RPMI7951 (cell line): ENCODE measurements at places on chromosomes 5 and 9.
A peak's percentile ranks its signal among the peaks of the same experiment; 100 is the strongest.

DNA sequence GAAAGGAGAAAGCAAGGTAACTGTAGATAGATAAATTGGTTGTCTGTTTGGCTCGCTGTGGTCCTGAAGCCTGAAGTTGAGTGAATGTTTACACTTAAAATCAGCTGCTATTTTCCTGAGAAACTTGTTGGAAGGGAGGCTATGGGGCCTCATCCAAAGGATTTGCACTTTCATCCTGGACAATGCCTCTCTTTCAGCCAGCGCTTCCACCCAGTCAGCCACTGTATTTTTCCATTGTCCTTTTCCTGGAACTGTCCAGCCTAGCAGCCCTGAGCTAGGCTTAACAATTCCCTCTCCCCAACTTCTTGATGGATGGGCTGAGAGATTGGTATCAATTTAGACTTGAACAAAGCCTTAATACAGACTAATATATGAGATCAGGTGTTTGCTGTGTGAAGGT is 429.2 kb downstream of the DMAC1 start:
- DNase-seq = peak; percentile 23

- peak; percentile 48 for DNase-seq
Observed at GRCh38 chr9:36559036-36559695, 13.5 kb upstream of the MELK start.

GRCh38 chr9:128945798-128946501 is 1.5 kb downstream of the DOLK start:
- DNase-seq = no peak

GRCh38 chr5:180126716-180127681 is 55.4 kb upstream of the RNF130 start:
- DNase-seq = no peak

GRCh38 chr9:95296761-95297160 is 20.7 kb downstream of the FANCC start:
- DNase-seq = no peak

- no peak for DNase-seq
Observed at GRCh38 chr5:53291528-53291927, 182.0 kb upstream of the MOCS2 start.

GRCh38 chr9:35774907-35775635 is 16.3 kb upstream of the NPR2 start:
- no peak for DNase-seq

GRCh38 chr5:116738239-116738614 is 163.6 kb upstream of the SEMA6A start:
- DNase-seq = no peak

- no peak for DNase-seq
Observed at GRCh38 chr5:173757403-173758209, 130.5 kb upstream of the CPEB4 start.

- DNase-seq = no peak
Observed at GRCh38 chr5:131595088-131596033, 39.7 kb downstream of the RAPGEF6 start.

DNA sequence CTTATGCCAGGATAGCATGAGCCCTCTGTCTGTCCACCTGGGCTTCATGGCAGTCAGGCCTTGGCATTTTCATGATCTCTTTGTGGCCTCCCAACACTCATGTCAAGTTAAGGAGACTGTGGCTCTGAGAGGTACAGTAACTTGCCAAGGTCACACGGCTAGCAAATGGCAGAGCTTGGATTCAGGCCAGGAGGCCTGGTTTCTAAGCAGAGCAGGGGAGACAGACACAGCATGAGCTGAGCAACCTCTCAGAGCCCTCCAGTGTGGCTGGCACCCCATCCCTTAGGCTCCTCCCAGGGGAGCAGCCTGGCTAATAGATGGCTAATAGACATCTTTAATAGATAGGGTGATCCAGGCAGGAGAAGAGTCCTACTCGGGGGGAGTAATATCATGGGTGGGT is 4.1 kb downstream of the SYNPO start:
- DNase-seq = peak; percentile 36

DNA sequence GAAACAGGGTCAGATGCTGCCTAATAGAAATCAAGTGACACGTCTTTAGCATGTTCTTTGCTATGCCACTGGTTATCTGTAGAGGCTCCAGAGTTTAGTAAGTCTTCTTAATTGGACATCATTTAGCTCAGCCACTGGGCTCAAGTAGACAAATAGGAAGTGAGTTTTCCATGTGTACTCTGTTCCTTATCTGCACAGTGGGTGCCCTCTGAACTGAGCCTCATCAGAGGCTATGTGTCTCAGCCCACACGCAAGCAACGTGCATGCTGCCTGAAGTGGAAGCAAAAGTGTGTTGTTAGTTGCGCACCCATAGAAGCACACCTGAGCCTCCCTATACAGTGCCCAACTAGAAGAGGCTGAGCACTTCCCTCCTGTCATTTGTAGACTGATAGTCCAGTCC is 134.7 kb downstream of the SEMA5A start:
- DNase-seq = no peak

GRCh38 chr5:38790268-38790667 is 55.5 kb upstream of the OSMR start:
- DNase-seq = no peak
